ENCODE measurements at places on chromosomes 6 and 20.

GRCh38 chr6:139777202-139777970, 402.9 kb upstream of the CITED2 start:
- DNase-seq = no peak

DNA sequence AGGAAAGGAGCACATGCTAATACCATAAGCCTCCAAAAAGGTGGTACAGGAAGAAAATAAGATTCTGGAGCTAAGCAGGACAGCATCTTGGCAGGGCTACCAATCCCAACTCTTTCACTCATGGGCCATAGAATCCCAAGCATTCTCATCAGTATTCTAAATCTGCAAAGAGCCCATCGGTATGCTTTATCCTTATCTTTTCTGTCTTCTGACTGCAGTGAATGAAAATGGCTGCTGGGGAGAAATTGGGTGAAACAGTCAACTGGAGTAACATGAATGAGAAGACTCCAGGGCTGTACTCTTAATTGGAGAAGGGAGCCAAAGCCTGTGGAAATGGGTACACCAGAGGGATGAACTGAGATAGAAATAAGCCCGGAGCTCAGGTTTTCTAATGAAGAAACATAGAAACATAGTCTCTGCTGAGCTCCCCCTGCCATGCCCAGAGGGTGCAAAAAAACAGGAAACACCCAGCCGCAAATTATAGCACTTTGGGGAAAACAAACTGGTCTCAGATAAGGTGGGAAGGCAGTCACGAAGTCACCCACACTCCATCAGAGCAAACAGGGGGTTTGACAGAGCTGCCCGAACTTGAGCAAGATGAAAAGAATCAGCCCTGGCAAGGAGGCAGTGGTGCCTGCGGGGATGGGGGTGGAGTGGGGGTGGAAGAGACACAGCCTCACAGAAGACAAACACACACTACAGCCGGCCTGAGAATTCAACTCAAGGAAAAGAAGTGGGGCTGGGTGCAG, 35.4 kb upstream of the E2F3 start:
- no peak for DNase-seq

DNA sequence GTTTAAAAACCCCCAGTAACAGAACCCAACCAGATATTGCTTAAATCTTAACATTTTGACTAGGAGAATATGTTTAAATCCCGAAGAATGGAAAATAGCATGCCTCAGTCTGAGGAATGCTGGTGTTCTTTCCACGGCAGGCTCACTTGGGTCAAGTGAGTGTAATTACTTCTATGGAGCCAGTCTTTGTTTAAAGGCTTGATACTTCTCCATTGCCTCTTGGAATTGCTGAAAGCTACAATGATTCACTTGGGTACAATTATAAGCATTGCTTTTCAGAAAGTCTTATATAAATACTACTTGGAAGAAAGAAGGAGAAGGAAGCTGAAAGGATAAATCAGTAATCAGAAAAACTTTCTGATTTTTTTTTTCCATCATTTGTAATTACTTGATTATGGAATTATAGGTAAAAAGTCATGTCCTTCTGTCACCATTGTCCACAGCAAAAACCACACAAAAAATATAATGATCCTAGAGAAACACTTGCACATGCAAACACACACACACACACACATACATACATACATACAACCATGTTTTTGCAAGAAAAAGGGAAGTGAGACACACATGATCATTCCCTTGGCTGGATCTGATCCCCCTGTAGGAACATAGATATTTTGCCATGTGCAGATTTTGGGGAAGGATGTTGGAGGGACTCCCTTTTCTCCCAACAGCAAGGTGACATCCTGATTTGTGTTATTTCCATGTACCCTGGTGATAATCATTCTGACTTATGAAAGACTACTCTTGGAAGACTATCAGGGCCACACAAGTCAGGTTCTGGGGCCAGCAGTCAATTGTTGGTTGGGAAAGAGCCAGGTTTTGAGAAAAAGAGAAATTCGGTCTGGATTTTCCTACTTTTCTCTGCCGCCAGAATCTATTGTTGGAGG, 396.0 kb upstream of the BTBD3 start:
- DNase-seq = no peak

GRCh38 chr6:16002332-16003196, 126.3 kb upstream of the MYLIP start:
- DNase-seq = no peak

GRCh38 chr6:53322188-53323029, 26.3 kb downstream of the ELOVL5 start:
- no peak for DNase-seq

GRCh38 chr6:111912904-111913303, 39.7 kb upstream of the FYN start:
- DNase-seq = no peak

DNA sequence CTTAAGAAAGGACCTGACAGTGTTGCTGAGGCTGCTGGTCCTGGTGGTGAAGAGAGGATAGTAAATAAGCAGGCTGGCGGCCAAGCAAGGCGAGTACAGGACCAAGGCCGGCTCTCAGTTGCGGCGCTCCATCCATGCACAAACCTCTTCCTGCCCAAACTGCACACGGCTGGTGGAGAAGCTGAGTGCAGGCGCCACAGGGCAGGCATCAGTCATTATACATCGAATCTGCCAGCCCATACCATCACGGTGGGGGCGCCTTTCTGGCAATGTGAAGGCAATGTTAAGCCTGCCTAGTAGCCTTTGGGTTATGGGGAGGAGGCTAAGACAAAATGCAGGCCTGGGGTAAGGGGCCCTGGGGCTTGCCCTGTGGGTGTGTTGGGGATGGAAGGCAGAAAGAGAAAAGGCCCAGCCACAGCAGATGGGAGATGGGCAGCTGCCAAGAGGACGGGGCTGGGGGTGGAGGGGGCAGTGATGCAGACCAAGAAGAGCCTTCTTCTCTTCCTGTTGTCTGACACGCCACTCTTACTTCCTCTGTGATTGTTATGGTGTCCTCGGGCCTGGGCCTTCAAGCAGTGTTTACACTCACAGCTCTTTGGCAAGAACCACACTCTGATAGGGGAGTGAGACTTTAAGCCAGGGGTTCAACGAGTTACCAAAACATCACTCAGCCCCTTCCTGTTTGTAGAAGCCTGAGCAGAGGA, 20.3 kb upstream of the KCNK16 start:
- DNase-seq = no peak

- no peak for DNase-seq
Measured at GRCh38 chr6:166068768-166069167, 98.9 kb downstream of the TBXT start.

GRCh38 chr20:15563836-15564235, 1009.4 kb downstream of the KIF16B start:
- no peak for DNase-seq

GRCh38 chr6:56840467-56841380, 114.2 kb upstream of the BEND6 start:
- no peak for DNase-seq

- no peak for DNase-seq
Measured at GRCh38 chr6:66558189-66558588, 851.2 kb upstream of the EYS start.

DNA sequence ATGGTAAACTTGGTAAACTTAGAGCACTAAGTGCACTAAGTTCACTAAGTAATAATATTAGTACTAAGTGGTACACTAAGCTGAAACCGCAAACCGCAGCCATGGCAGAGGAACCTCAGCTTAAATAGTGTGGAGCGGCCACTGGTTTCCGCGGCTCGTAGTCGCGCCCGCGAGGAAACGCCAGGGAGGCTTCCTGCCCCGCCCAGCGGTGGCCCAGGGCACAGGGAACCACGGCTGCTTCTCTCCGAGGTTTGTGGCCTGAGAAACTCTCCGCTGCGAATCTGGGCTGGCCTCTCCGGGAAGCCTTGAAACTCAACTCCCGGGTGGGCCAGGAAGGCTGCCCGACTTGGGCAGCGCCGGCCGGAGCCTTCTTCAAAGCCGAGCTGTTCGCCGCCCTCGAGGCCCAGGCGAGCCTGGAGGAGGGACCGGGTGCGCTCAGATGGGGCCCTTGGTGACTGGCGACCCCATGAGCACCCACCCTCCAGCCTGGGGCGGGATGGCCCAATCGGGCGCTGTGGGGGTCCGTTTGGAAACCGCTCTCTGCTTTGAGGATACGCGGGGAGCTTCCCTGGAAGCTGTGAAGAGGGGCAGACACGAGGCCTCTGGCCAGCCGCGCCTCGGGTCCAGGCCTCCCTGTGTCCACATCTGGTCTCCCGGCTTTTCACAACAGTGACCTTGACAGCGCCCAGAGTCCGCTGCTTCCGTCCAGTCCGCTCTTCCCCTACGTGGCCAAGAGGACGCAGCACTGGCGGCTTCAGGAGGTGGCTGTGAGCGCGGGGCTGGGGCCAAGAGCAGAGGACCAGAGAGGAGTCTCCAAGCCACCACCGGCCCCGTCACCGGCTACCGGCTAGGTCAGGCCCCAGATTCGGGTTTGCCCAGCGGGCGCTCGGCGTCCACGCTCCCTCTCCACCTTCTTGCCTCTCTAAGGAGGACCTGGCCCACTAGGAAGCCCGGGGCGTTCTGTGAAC, 25.4 kb upstream of the HLA-E start:
- DNase-seq = no peak

- DNase-seq = no peak
Measured at GRCh38 chr20:40813708-40814630, 124.9 kb upstream of the MAFB start.

- DNase-seq = no peak
Measured at GRCh38 chr20:8587810-8588209, 455.7 kb downstream of the PLCB1 start.

- no peak for DNase-seq
Measured at GRCh38 chr6:3789896-3790558, 38.5 kb upstream of the PXDC1 start.

DNA sequence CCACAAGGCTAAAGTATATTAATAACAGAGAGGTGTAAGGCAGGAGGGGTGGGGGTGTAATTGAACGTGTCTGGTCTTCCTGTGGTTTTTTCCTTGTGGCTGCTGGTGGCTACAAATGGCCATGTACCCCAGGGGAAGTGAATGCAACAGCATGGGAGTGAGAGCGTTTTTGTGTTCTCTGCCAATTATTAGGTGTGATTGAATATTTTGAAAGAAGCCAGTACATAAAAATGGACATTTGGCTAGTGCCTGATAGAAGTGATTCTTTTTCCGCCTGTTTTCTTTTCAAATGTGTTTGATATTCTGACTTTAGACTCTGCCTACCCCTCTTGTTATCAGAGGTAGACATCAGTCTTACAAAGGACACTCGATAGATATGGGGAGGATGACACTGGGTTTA, 141.3 kb downstream of the PRL start:
- DNase-seq = no peak

DNA sequence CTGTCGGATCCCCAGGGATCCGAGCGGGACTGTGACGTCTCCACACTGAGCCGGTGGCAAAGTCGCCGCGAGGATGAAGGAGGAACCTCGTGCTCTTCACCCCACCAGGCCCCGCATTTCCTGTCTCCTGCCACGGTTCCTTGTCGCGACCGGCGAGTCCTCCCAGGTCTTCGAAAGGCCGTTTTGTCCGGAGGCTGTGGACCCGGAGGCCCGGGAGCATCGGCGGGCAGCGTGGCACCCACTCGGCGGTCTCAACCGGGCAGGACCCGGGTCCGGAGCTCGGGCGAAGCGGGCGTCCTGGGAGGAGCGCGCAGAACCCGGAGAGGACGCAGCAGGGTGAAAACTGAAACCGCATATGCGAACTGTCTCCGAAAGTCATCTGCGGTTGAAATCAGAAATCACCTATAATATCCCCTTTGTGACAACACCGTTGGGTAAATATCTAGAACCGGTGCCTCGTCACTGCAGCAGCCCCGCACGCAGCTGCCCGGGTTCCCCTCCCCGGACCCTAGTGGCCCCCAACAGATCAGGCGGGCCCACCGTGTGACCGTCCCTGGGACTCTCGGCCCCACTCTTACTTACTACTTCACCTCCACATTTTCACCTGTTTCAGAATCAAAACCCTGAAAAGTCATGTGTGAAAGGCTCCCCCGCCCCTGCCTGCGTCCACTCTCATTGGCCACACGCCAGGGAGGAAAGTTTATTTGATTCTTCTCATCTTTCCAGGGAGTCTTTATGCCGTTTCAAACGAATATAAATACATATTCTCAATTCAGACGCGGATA, 3.1 kb upstream of the ULBP2 start:
- no peak for DNase-seq

- DNase-seq = no peak
Measured at GRCh38 chr6:57247603-57248002, 25.5 kb upstream of the RAB23 start.

DNA sequence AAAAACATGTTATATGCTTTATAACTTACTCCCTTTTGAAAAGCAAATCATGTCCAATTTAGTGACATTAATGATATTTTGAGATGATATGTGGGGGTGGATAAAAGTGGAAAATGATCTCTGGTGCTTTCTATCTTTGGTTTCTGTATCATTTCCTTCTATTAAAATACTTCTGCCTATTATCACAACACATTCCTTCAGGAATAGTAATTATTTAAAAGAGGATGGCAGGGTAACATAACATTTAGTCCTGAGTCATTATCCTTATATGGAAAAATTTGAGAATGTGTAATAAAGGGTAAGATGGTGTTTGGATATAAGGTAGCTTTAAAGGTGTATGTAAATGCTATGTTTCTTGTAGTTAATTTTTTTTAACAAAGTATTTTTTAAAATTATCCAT, 657.7 kb downstream of the PHF3 start:
- no peak for DNase-seq

DNA sequence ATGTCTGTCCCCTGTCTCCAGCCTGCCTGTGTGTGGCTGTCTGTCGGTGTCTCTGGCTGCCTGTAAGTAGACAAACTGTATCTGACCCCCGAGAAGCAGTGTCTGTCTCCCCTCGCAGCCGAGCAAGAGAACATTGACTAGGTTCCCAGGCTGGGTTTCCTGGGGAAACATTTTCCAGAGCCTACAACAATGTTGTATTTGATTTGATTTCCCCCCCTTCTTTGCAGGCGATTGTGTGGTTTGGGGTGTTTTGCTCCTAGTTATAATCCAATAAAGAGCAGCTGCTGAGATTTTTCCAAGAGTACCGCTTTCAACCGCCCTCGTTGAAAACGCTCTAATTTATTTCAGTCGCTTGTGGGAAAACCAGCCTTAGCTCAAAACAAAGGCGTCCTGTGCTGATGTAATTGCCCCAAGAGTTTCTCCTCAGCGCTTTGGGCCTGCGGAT, 92.6 kb downstream of the CDC5L start:
- DNase-seq = no peak

GRCh38 chr20:15940127-15940526, 633.1 kb downstream of the KIF16B start:
- no peak for DNase-seq

DNA sequence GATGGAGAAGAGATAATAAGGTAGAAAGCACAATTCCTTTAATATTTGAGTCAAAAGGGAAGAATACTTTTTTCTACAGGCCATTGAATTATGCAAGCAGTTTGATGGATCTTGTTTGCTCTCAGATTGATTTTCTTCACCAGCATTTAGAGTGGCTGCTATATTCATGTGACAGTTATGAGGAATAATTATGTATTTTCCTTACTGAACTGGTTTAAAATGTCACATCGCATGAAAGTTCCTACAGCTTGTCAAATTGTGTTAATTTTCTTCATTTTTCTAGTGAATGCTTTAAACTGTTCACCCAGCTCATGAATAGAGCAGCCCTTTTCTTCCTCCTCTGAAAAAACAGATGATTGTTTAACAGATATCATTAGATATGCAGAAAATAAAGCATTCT, 37.4 kb upstream of the TPD52L1 start:
- no peak for DNase-seq

GRCh38 chr20:58613061-58613854, 37.8 kb upstream of the STX16 start:
- no peak for DNase-seq

GRCh38 chr6:46240866-46241565, 70.2 kb upstream of the ENPP5 start:
- DNase-seq = no peak

Measured in cortex of kidney (tissue), 1 donor.